ENCODE measurements at places on chromosomes 6 and 20. TPM values are rescaled to one million over a fixed set of nuclear protein-coding genes. Genes with fewer than 3 reads are reported as not detected.
A peak's percentile ranks its signal among the peaks of the same experiment; 100 is the strongest.

DNA sequence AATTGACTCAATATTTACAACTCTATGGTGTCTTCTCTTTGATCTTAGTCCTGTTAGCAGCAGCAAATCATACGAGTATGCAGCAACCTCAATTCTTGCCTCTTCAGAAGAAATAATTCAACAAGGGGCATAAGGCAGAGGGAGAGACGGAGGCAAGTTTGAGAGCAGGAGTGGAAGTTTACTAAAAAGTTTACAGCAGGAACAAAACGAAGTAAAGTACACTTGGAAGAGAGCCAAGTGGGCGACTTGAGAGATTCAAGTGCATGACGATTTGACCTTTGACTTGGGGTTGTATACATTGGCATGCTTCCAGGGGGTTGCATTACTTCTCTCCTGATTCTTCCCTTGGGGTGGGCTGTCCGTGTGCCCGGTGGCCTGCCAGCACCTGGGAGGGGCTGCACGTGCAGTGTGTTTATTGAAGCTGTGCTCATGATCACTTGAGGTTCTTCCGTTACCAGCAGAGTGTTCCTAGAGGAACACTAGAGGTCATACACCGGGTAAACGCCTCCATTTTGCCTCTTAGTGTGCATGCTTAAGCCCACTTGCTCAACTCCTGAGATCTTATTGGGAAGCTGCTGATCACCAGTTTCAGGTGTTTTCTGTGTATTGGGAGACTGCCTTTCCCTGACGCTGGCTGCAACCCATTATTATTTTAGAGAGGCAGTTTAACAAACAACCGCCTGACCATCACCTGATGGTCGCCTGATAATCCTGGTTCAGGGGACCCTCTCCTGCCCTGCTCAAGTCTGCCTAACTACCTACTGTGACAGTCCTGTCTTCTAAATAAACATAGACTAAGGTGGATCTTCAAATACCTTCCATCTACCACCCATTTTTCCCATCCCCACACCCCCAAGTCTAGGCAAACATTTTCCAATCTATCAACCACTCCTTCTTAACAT lies 172.4 kb upstream of the MYLIP start:
- DNase-seq, result no peak

DNA sequence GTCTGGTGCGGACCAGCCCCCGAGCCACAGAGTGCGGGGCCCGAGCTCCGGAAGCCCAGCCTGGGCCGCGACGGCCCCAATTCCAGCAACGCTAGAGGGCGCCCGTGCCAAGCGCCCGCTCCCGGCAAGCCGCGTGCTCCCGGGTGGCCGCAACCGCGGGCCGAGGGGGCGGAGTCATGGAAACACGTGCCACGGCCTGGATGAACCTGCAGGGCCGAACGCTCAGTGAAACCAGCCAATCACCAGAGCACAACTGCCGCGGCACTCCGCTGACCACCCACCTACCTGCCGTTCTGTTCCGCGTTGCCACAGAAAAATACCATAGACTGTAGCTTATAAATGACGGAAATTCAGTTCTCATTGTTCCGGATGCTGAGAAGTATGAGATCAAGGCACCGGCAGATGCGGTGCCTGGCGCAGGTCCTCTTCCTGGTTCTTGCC lies 85.7 kb upstream of the FOXC1 start:
- DNase-seq, result peak; percentile 70

DNA sequence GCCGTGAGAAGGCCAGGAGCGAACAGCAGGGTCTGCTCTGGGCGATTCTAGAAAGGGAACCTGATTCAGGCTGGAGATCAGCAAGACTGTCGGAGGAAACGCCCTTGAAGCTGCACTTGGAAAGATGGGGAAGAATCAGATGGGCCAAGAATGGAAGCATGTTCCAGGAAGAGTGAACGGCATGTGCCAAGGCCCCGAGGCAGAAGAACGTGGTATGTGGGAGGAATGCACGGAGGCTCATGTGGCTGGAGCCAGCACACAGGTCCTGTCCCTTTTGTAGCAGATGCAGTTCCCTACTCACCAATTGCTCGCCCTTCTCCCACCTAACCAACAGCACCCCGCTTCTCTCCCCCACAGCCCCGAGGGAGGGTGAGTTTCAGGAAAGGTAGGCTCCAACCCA lies 180.6 kb downstream of the TFAP2C start:
- DNase-seq, result no peak

GRCh38 chr6:84763003-84763885 lies 1.2 kb downstream of the TBX18 start:
- peak; percentile 61 for DNase-seq

DNA sequence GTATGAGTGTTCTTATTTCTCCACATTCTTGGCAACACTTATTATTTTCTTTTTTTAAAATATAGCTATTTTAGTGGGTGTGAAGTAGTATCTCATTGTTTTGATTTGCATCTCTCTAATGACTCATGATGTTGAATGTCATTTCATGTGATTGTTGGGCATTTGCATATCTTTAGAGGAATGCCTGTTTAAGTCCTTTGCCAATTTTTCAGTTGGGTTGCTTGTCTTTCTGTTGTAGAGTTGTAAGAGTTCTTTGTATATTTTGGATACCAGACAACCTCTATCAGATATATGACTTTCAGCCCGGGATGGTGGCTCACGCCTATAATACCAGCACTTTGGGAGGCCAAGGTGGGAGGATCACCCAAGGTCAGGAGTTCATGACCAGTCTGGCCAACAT lies 5.1 kb upstream of the POPDC3 start:
- no peak for DNase-seq

- no peak for DNase-seq
Observed at GRCh38 chr6:127972815-127973214, 72.0 kb upstream of the THEMIS start.

The BRPF3 gene
- 20.3 TPM for total RNA-seq

The HNF4A gene
- total RNA-seq, result 7.4 TPM

GRCh38 chr20:18197382-18198070 lies 59.9 kb downstream of the KAT14 start:
- peak; percentile 71 for DNase-seq

The KCNK17 gene
- not detected for total RNA-seq

The FABP7 gene
- not detected for total RNA-seq

DNA sequence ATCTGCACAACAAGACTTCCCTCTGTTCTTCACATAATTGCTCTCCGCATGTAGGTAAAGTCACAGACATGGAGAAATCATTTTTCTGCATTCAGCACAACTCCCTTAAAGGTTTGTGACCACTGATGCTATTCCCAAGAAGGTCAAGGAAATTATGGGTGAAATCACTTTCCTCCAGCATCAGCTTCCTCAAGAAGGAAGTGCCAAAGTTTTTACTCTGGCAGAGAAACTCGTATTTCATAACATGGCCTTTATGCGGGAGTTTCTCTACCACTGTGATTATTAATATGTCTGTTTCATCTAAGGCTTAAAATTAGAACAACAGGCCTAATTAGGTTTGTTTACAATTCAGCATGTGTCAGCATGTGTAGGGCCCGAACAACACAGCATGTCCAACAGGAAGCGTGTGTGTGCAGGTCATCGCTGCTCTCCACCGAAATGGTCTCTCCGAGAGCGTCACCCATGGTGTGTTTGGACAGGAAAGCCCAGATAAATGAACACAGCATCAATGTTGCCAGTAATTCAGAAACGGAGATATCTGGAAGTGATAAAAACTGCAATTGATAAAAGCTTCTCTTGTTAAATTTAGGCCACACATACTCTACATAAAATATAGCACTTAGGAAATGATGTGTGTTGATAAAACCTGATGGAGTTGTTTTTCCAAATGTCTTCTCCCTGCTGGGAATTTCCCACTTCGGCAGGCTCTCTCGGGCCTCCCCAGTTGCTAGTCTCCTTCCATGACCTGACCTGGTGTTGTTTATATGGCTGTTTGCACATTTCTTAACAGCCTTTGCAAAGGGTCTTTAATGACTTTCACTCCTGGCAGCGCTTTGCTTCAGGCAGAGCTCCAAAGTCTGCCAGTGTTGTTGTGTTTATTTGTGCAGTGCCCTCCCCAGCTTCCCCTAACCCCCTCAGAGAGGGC lies 265.1 kb upstream of the CEP162 start:
- no peak for DNase-seq

DNA sequence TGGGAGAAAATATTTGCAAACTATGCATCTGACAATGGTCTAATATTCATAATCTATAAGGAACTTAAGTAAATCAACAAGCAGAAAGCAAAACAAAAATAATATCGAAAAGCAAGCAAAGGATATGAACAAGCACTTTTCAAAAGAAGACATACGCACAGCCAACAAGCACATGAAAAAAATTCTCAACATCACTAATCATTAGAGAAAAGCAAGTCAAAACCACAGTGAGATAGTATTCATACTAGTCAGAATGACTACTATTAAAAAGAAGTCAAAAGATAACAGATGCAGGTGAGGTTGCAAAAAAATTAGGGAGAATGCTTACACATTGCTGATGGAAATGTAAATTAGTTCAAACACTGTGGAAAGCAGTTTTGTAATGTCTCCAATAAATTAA lies 410.2 kb downstream of the MMUT start:
- DNase-seq, result no peak

The PTCHD4 gene
- 1.1 TPM for total RNA-seq

The DLK2 gene
- total RNA-seq, result 1.6 TPM

The RNF39 gene
- 0.22 TPM for total RNA-seq

GRCh38 chr20:52481443-52481842 lies 289.9 kb upstream of the ZFP64 start:
- no peak for DNase-seq

GRCh38 chr6:20686142-20686541 lies 151.9 kb downstream of the CDKAL1 start:
- DNase-seq, result no peak

- DNase-seq, result no peak
Observed at GRCh38 chr20:39010496-39010895, 48.4 kb downstream of the DHX35 start.

The BTN1A1 gene
- total RNA-seq, result 0.32 TPM

GRCh38 chr6:35036059-35036827 lies 104.9 kb downstream of the TCP11 start:
- no peak for DNase-seq

DNA sequence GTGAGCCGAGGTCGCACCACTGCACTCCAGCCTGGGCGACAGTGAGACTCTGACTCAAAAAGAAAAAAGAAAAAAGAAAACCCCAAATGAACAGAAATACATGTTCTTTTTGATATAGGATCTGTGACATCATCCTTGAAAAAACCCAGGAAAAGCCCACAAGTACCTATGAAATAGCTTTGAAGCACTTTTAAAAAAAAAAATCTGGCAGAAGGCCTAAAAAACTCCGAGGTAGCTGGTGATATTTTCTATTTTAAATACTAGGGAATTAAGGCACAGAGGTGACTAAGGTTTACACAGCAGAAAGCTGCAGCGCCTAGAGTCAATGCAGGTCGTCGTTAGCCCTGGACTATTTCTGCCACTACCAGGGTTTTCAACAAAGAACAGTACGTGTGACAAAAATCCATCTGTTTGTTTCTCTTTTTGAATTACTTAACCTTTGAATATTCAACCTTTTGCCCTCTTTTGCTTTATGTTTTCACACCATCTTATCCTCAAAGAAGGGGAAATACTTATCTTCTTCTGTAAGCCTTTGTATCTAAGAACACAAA lies 39.4 kb upstream of the EEF1A1 start:
- DNase-seq, result no peak

GRCh38 chr20:57826666-57827287 lies 117.0 kb upstream of the PMEPA1 start:
- DNase-seq, result no peak

DNA sequence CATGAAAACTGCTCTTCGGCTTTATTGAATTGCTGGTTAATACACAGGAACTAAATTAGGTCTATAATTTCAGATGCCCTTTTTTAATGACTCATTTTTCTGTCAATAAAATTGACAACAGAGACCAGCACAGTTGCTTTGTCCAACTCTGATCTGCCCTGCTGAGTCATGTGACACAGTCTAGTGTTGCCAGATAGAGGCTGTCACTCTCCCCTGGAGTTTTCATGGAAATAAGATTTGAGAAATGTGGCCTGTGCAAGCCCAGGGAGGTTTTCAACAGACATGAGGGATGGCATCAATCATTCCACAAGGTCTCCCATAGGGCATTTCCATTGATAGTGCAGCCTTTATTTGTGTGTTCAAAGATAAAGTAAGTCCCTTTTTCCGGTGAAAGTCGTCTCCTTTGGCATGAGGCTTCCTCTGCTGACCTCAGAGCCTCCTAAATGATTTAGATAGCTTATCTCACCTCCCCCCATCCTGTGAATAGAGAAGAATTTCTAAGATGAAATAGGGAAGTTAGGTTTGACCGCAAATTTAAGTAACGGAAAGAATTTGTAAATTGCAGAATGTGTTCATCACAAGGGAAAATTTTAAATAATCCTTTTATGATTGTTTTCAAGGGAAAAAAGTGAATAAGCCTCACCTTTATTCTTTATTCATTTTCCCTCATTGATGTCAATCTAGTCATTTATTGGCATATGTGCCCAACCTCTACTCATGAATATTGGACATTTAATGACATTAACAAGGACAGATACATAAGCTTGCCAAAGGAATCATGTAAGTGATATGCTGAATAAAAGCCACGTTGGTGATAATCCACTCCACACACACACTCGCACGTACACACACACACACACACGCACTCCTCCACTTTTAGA lies 277.7 kb downstream of the ADGB start:
- no peak for DNase-seq

The CRISP3 gene
- total RNA-seq, result not detected

GRCh38 chr6:80667006-80667405 lies 560.5 kb downstream of the BCKDHB start:
- DNase-seq, result no peak

GRCh38 chr6:11093376-11093625 lies 333 bp upstream of the SMIM13 start:
- no peak for DNase-seq

The RRAGD gene
- 15.9 TPM for total RNA-seq
